ENCODE measurements at places on chromosomes 3 and 15. TPM values are rescaled to one million over a fixed set of nuclear protein-coding genes. Genes with fewer than 3 reads are reported as not detected.

ESYT3 gene
- 1.4 TPM for total RNA-seq

EXOSC7 gene
- total RNA-seq = 23.1 TPM

DNA sequence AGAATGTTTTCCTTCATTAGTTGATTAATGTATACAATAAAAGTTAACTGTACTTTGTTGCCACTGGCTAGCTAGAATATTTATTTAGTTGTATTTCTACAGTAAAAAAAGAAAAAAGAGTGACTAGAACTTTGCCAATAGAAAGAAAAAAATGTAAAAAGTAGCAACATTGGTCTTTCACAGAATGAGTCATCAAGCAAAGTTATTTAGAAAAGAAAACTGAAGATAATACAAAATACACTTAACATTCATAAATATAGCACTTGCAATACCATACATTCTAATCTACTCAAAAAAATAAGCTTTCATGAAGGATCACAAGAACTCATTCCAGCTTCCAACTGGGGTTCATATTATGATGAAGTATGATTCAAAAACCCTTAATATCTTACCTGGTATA lies 83.4 kb downstream of the AQR start:
- DNase-seq = no peak

- DNase-seq = no peak
These were observed 181.6 kb upstream of the SOX14 start for GRCh38 chr3:137582484-137582883.

DNA sequence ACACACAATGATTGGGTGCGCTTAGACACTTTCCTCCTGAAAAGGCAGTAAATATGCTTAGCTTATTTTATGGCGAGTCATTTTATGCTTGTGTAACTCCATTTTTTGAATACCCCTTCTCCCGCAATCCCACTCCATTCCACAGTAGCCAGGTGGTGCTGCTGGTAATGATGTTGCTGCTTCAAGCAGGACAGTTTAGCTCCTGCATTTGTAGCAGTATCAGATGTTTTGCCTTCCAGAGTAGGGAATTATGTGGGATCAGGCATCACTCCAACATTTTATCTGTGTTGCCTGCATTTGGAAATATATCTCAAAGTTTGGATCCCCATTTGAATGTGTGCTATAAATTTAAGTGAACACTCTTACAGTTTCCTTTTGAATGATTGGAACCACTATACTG lies 302.1 kb upstream of the SGO1 start:
- DNase-seq = no peak

DNA sequence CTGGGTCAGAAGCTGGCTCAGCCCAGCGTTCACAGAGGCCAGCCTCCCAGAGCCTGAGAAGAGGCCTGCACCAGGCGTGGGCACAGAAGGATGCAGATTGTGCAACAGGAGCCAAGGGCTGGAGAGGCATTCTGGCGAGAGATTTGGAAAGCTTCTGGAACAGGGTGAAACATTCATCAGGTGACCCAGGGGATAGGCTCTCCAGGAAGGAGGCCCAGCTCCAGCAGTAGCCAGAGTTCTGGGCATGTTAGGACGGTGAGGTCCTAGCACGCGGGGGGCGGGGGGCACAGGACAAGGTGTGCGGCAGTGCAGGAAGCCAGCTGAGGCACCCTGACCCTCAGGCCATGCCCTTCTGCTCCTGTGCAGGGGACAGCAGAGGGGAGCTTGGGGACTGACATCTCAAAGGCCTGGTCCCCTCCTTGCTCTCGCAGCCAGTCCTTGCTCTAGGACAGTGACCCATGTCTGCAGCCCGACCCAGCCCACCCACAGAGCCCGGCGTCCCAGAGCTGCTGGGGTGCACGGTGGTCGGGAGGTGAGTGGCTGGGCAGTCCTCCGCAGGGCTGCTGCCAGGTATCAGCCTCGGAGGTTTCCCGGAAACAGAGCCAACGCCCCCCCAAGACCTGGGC lies 111.7 kb upstream of the KLF13 start:
- peak; percentile 76 for DNase-seq

DNA sequence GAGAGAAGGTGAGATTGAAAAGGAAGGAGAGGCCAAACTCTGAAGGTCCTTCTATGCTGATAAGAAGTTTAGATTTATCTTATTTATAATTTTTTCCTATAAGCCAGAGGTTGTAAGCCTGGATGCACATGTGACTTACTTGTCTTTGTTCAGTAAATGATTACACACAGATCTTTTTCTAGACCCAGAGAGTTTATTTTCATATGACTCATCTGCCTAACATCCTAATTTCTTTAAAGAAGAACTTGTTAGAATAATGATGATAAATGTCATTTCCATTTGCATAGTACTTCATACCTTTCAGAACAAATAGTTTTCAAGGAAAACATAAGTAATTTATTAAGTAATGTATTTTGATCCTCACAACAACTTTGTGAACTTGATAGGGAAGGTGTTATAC lies 434.8 kb upstream of the DPH6 start:
- no peak for DNase-seq

Data from Right ventricle myocardium inferior (tissue), 1 donor.